Naive thymus-derived CD8-positive, alpha-beta T cell (primary cell): ENCODE measurements at places on chromosomes 4 and X.

DNA sequence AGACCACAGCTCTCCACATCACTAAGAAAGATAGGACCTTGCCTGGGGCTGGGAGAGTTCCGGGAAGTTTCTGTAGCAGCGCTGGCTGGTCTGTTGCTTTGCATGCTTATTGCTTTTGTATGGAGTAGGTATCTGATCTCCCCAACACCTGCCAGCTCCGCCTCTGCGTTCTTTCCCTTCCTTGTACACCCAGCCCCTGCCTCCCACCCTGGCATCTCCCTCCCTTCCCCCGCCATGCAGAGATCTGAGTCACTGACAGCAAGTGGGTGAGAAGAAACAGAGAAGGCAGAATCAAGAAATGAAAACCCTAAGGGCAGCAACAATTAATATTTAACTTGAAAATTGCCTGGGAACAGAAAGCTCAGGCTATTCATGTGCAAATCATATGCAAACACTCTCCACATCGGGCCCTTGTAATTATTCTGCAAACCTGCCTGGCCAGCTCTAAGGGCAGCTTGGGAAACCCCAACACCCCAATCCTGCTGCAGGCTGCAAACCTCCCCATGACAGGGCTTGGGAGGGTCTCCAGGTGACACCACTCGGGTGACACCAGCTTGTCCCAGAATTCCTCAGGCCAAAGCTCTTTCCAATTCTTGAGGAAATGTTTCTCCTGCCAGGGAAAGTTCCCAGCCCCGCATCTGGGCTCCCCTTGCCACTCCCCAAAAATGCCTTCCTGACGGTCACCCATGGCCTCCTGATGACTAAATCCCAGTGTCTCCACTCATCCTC lies 257.2 kb downstream of the FBXW7 start:
- no peak for DNase-seq
- H3K27me3 ChIP-seq = no peaks in the 10 kb centered on the region
- H3K4me3 ChIP-seq = no peak overlapping the region
- H3K4me1 ChIP-seq = peaks cover 18% of the 10 kb centered on the region
- H3K27ac ChIP-seq = no peak overlapping the region

DNA sequence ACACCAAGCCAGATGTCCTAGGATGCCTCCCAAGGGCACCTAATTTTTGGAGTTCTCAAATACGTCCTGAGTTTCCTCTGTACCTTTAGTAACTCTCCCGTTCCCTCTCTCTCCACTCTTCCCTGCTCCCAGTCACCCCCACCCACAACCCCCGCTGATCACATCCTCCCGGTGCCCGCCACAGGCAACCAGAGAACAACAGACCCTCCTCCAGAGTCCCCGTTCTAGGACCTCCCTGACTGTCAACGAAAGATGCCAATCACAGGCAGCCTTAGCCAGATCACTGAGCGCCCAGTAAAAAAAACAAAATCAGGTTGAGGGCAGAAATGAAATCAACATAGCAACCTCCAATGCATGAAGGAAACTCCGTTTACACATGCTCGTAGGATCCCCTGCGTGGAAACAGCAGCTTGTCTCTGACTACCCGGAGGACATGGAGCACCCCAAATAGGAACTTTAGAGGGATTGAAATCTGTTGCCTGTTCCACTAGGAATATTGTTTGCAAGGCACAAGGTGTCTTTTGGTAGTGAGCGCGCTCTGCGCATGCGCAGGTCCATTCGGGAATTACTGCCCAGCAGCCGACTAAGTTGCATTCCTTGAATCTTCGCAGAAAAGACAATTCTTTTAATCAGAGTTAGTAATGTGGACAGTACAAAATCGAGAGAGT lies at the start of gene GABRB1:
GABRB1 (plus strand) TSS at position 557 of the 668 bp plus-strand sequence.
- H3K27me3 ChIP-seq = peaks cover 43% of the 10 kb centered on the region
- peak within 1 kb of the TSS; percentile 84 for H3K4me3 ChIP-seq
- no peaks in the 10 kb centered on the region for H3K36me3 ChIP-seq
- DNase-seq = no peak

DNA sequence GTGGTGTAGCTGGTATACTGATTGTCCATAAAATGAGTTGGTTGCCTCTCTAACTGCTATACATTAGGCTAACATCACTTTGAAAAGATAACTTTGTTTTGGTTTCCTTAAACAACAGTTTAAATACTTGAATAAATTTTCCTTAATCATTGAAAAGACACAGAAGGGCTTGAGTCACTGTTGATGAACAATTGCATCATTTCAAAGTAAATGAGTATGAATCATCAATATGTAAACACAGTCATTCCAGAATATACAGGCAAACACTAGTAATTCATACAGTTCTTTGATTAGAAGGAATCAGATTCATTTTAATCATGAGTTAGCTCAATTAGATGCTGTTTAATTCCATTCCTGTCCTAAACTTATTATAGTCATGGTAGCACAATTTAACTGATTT lies 160.6 kb downstream of the AFF2 start:
- peaks cover 5% of the 10 kb centered on the region for H3K36me3 ChIP-seq
- no peak for DNase-seq
- H3K4me3 ChIP-seq = no peak overlapping the region
- H3K27ac ChIP-seq = no peak overlapping the region
- H3K4me1 ChIP-seq = no peaks in the 10 kb centered on the region

GRCh38 chr4:46274717-46275116 lies 115.2 kb downstream of the GABRA2 start:
- H3K4me1 ChIP-seq = no peaks in the 10 kb centered on the region
- no peaks in the 10 kb centered on the region for H3K36me3 ChIP-seq
- DNase-seq = no peak
- no peaks in the 10 kb centered on the region for H3K27me3 ChIP-seq
- H3K27ac ChIP-seq = no peak overlapping the region

GRCh38 chr4:101367201-101367600 lies 19.9 kb upstream of the PPP3CA start:
- no peaks in the 10 kb centered on the region for H3K4me1 ChIP-seq
- H3K27ac ChIP-seq = no peak overlapping the region
- H3K4me3 ChIP-seq = no peak overlapping the region

GRCh38 chr4:163587867-163588266 lies 93.4 kb downstream of the TMA16 start:
- H3K4me1 ChIP-seq = peaks cover 6% of the 10 kb centered on the region
- no peaks in the 10 kb centered on the region for H3K36me3 ChIP-seq
- H3K4me3 ChIP-seq = no peak overlapping the region
- H3K27me3 ChIP-seq = peaks cover 2% of the 10 kb centered on the region
